Psoas muscle (tissue), 8 donors: ENCODE measurements at places on chromosomes 13 and 19. TPM values are rescaled to one million over a fixed set of nuclear protein-coding genes. Genes with fewer than 3 reads are reported as not detected.

EBI3 gene
- polyA plus RNA-seq: 0.77 TPM

OR2Z1 gene
- not detected for polyA plus RNA-seq

ZNF296 gene
- 0.22 TPM for polyA plus RNA-seq

DNA sequence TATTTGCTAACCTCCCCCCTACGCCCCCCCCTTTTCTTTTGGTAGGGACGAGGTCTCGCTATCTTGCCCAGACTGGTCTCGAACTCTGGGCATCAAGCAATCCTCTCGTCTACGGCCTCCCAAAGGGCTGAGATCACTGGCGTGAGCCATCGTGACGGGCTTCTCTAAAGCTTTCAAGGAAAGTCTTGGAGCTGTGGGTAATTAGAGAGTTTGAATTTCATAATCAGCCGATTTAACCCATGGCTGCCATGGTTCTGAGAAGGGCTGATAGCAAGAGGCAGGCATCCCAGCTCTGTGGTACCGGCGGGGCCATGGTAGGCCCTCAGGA, 679 bp upstream of the ABHD8 start:
- DNase-seq: no peak

- no peak for DNase-seq
These were observed 21.1 kb upstream of the FBXO27 start for GRCh38 chr19:39053276-39054090.

- DNase-seq: peak; percentile 79
These were observed 4.6 kb downstream of the SAFB start for GRCh38 chr19:5627395-5627904.

DNA sequence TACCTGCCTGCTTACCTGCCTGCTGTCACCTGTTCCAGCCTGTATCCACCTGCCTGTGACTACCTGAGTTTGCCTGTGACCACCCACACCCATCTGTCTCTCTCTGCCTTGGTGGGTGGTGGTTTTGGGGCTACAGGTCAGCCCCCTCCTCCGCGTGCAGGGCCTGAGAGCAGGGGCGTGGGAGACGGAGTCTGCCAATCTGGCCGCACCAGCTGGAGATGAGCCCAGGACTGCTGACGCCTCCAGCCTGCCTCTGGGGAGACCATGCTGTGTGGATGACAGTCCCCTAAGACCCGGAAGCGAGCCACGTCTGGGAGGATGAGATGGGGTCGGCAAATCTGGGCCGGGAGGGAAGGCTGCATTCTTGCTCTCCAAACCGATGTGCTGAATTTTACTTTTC, 15.9 kb upstream of the KCTD15 start:
- no peak for DNase-seq

GRCh38 chr19:16949496-16950023, 60.8 kb downstream of the F2RL3 start:
- DNase-seq: no peak

GRCh38 chr13:44833139-44833538, 156.1 kb downstream of the NUFIP1 start:
- DNase-seq: no peak

DNA sequence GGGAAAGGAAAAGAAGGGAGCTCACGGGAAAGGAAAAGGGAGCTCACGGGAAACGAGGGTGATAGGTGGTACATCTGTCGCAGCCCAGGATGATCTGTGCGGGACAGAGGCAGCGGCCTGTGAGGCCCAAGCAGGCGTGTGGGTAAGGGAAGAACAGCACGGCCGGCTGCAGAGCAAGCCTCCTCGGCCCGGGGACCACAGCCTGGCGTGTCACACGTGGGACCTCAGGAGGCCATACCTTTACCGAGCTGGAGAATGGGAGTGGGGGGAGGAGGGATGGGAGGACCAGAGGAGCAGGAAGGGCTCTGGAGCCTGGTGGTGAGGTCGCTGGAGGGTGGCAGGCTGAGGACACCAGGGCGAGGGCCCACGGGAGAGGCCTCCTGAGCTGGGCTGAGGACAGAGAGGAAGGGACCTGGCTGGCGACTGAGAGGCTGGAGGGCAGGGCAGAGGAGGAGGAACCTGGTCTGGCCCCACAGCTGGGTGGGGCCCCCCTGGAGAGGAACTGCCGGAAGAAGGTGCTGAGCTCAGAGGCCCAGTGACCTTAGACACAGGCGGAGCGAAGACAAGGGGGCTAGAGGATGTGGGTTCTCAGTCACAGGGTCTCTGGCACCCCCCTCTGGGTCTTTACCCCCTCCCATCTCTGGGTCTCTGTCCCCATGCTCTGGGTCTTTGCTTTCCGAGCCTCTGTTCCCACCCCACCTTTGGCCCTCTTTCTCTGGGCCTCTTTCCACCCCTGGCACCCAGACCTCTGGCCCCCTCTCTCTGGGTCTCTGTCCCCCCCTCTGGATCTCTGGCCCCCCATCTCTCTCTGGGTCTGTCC, 2.9 kb upstream of the FTL start:
- DNase-seq: peak; percentile 52

DNA sequence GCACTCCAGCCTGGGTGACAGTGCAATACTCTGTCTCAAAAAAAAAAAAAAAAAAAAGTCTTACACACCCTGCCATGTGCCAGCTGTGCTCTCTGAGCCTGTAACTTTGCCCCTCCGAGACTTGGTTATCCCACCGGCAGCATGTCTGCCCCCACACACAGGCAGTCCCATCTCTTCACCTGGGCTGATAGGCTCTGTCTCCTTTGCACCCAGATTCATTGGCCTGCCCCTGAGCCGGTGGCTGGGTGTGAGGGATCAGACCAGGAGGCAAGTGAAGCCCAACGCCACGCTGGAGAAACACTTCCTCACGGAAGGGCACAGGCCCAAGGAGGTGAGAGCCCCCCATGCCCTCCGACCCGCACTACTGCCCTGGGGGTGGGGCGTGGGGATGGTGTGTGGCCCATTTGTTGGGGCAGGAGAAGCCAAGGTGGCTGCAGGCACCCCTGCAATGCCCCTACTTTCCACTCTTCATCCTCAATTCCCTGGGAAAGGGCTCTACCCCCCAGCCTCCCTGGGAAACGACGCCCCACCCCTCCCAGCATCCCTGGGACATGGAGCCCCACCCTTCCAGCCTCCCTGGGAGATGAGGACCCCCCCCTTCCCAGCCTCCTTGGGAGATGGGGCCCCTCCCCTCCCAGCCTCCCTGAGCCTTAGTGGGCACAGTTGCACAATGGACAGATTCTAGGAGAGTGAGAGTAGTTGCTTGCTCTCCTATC, 45.3 kb downstream of the CERS4 start:
- peak; percentile 25 for DNase-seq

DNA sequence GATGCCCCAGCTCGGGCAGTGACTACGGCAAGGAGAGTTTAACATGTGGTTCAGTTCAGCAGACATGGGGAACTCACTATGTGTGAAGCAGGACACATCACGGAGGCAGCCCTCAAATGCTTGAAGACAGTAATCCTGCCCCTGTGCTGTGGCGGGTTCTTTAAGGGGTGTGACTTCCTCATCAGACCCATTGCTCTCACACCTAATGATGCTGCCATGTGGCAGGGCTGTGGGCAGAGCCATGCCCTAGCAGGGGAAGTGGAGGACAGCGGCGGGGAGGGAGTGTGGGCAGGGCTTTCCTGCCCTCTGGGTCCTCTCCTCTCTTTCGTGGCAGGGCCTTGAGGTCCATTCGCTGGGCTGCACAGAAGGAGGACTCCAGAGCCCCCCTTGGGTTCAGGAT, 131.1 kb upstream of the GJB6 start:
- DNase-seq: no peak

DNA sequence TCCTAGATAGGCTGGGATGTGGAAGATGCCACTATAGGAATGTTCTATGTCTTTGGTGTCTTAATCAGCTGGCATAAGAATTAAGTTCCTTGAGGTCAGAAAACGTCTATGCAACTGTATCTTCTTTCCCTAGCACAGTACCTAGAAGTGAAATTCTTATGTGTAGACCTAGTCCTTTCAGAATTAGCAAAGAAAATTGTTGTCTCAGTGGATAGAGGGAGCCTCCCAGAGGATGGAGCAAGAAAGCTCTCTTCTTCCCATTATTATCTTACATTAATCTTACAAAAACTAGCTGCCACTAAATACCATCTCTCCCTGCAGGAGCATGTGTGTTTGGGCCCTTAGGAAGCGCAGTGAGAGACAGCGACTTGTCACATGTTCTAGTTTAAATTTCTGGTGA, 11.6 kb downstream of the CLDN10 start:
- DNase-seq: no peak

DNA sequence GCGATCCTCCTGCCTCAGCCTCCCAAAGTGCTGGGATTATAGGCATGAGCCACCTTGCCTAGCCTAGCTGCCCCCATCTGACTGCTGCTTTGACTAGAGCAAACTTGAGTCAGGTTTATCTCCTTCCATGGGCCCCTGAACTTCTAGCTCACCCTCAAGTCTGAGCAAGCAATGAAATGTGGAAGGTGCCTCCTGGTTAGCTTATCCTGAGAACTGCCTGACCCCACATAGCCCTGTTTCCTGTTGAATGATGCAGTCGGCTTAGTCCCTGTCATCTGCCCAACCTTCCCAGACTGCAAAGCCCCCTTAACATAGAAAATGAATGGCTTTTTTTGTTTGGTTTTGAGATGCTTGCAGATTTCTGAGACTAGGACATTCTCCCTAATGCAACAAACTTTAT, 8.9 kb upstream of the TMEM160 start:
- DNase-seq: no peak

DNA sequence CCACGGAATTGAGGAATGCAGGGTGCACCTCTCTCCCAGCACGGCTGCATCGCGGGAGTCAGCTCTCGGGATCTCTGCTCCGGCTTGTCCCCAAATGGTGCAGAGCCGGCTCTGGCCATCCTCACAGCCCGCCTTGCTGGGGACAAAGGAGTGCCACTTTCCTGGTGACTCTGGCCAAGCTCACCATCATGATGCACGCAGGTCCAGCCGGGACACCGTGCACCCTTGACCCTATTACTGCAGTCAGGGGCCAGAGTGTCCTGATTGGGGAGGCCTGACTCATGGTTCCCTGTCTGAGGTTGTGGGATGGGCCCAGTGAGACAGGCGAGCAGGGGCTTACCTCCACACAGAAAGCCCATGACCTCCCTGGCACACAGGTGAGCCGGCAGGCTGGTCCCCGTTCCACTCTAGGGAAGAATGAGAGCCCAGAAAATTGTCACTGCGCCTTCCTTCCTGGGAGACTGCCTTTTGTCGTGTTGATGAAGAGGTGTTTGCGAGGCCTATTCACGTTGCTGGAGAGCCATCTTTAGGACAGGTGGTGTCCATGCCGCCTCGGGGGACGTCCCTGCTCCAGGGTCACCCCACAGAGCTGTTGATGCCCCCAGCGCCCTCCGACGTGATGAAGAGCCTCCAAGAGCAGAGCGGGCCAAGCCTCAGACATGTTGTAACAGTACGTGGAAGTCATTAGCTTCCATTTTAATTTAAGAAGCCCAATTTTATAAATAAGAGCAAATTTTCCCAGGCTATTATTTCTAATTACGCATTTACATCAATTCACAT, 18.5 kb upstream of the VSTM2B start:
- no peak for DNase-seq

DNA sequence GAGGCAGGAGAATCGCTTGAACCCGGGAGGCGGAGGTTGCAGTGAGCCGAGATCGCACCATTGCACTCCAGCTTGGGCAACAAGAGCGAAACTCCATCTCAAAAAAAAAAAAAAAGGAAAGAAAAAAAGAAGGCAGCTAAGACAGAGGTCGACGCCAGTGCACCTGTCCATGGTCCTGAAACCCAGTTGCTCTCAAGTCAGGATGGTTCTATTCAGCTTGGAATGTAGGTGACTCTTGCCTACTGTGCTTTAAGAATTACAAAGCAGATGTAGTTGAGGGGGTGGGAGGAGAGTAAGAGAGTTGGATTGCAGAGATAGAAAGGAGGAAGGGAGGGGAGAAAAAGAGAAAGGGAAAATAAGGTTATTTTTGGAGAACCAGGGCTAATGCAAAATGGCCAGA, 18.7 kb downstream of the CACNG7 start:
- DNase-seq: no peak

GRCh38 chr19:15154002-15154612, 46.7 kb downstream of the NOTCH3 start:
- no peak for DNase-seq

DNA sequence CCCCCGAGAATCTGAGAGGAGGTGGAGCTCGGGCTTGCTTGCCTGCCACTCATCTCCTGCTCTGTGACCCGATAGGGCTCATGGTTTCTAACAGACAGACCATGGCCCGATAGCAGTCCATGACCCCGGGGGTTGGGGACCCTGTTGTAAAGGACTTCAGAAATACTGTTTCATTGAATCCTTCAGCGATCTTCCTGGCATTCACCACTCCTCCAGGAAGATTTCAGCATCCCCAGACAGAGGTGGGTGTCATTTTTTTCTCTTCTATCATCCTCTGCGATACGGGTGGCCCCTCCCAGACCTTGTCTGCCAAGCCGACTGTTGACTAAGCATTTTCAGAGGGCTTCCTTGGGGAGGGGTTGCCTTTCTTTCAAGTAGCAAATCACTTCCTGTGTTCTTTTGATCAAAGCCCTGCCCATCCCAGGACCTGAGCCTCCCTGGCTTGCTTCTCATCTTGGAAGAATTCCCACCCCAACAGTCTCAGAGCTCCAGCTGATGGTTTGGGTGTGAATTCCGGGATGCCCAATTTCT, 1.7 kb downstream of the MYO1F start:
- no peak for DNase-seq

DNA sequence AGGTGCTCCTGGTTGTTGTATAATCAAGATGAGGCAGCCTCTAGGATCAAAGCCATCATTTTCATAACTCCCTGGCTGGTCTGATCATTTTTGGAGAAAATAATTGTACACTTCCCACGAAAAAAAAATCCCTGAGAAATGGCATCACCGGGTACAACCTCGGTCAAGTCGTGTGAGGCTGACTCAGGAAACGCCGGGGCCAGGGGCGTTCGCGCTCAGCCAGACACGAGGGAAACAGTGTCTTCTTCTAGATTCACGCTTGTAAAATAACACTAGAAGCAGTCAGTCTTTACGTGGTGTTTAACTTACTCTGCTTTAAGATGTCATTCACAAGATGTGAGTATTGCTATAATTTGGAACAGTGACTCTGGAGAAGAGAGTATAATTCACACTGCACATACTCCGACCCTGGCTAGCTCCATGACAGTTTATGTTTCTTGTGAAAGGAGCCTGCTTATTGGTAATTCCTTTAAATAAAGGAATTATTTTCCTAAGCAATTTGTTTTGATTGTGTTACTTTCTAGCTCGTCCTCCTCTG, 109.0 kb upstream of the SOX1 start:
- DNase-seq: no peak

DNA sequence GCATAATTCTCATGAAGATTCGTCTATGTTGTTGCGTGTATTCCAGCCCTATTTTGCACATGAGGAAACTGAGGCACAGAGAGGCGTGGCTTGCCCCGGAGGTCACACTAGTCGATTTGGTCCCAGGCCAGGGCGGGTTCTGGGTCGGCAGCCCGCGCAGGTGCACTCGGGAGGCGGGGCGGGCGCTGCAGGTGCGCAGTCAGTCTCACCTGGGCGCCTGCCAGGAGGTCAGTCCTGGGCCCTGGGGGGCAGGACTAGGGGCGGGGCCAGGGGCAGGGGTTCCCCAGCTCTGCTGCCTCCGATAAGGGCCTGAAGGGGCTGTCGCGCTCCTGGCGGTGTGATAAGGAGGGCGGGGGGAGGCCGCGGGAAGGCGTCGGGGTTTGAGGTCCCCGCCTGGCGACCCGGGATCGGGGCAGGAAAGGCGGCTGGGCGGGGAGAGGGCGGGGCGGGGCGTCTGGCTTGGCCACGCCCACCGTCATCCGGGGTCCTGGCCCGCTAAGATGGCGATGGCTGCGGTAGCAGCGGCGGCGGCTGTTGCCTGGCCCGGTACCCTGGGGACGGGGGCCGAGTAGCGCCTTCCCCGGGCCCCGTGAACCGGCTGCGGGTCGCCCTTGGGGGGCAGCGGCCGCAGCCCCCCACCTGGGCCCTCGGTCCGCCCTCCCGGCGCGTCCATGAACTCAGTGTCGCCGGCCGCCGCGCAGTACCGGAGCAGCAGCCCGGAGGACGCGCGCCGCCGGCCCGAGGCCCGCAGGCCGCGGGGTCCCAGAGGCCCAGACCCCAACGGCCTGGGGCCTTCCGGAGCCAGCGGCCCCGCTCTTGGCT, at the start of gene ATG4D:
ATG4D (plus strand) TSS at position 485 of the 822 bp plus-strand sequence; CDS start at position 672, 187 bp downstream.
- DNase-seq: peak; percentile 89
